ENCODE measurements at places on chromosomes 11 and 22. TPM values are rescaled to one million over a fixed set of nuclear protein-coding genes. Genes with fewer than 3 reads are reported as not detected.

DNA sequence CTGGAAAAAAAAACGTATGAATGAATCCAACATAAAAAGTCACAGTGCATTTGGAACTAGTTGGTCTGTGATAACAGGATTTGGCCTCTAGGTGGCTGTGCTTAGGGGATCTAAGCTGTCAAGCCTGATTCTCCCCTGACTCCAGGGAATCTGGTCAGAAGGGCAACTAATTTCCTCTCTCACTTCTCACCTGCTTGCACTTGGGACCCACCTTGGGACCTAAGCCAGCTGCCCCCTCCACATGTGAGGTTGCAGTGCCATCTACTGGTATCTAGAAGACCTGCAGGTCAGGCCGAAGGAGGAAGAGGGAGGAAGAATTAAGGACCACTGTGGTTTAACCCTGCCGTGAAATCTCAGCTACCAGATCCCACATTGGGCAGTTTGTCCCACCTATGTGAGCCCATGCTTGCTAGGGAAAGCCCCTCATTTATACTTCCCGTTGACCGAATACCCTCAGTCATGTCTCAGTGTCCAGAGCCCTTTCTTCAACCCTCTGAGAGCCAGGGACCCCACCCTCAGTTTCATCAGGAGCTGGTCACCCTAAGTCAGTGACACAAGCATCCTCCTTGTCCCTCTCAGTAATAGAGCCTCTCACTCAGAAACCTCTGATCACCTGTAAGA lies 33.2 kb upstream of the CAVIN3 start:
- DNase-seq, result peak; percentile 68

DNA sequence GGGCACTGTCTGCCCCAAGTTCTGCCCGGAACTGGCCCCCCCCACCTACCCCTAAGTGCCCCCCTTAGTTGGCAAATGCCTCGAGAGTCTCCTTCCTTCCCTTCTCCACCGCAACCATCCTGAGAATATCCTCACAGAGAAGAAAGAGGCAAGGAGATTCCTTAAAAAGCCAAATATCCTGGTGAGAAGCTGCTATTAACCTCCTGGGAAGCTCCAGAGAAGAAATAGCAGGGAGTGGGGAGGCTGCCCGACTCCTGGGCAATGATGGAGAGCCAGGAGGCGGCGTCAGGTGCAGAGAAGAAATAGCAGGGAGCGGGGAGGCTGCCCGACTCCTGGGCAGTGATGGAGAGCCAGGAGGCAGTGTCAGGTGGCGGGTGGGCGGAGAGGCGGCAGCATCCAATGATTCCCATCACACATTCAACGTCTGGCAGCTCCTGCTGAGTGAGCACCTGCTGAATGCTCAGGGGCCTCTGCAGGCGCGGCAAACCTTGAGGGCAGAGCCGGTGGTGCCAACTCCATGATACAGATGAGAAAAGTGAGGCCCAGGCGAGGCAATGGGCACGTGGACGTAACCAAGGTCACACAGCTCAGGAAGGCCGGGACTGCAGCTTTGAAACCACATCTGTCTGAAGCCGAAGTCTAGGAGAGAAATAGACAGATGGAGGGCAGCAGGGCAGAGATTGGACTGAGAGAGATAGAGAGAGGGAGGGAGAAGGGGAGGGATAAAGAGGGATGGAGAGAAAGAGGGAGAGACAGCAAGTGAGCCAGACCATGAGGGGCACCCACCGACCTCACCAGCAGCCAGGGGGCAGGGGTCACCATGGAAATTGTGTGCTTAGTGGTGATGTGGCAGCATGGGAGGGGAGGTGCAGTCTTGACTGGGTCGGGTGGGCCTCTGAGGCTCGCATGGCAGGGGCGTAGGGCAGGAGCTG lies 58.3 kb downstream of the CYTH4 start:
- DNase-seq, result no peak

DNA sequence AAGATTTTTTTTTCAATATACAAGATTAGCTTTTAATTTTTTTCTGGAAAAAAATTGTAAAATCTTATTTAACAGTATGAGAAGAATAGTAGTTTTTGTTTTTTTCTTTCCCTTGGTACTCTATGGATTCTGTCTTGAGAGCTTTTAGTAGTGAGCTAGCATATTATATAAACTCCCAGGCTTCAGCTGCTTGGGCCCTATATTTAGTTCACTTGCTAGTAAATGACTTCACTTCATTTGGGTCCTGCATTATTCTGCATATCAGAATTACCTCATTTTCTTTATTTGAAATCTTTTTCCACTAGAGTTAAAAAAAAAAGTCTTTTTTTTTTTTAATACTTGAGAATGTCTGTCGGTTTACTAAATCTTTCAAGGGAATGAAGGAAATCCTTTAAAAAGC lies 33.1 kb downstream of the HIPK3 start:
- no peak for DNase-seq

GRCh38 chr11:110613197-110613918 lies 98.9 kb downstream of the ARHGAP20 start:
- no peak for DNase-seq

DNA sequence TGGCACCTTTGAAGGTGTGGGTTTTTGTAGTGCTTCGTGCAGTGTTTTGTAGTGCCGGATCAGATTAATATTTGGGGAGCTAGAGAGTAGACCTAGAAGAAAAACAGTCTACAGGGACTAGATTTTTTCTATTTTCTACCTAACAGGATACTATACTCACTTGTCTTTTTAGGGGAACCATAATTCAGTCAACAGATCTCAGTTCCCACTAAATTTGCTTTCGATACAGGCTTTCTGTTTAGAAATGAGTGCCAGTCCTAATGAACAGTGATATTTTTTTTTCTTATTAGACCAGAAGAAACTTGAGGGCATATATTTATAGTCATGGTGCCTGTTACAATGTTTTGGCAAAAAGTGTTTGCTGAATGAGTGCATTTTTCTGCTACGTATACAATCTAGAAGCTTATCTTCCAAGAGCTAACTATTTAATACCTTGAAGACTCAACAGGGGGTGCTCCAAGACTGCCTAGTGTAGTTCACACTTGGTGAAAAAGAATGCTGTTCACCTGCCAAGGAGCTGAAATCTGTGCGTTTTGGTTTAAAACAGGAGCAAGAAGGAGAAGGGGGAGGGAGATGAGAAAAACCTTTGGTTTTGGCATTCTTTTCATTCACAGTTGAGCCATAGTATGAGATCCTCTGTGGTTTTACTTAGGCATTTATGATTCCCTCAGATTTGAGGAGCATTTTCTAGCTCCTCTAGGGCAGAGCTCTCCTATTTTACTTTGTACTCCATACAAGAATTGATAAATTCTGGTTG lies 44.9 kb upstream of the VSTM5 start:
- peak; percentile 67 for DNase-seq

- DNase-seq, result no peak
Observed at GRCh38 chr11:64406221-64406946, 47.4 kb downstream of the RPS6KA4 start.

- DNase-seq, result no peak
Observed at GRCh38 chr11:134702827-134703226, 290.8 kb upstream of the B3GAT1 start.

DNA sequence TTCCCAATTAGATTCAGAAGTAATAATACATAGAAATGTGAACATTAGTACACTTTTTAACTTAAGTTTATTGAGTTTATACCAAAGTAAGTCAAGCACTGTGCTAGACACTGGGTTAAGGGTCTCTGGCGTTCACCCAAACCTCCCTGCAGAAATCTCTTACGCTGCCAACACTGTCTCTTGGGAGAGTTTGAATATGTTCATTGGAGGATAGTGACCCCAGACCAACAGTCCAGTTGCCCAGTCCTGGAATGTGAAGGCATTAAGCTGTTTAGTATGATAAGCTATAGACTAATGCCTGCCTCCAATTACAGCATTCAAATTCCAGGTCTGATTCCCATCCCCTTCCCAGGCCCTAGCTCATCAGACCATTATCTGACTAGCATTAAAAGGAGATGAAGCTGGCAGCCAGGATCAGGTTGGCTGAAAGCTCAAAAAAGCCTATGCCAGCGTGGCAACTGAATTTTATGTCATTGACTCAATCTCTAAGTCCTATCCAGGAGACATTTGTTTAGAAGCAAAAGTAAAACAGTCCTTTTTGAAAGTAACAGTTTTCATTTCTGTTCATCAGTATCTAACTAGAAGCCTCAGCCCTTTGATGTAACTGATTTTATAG lies 77.8 kb downstream of the SFI1 start:
- DNase-seq, result no peak

GRCh38 chr11:86089659-86090058 lies 20.8 kb upstream of the PICALM start:
- no peak for DNase-seq

GRCh38 chr11:45942381-45942780 lies 19.9 kb downstream of the LARGE2 start:
- no peak for DNase-seq

DNA sequence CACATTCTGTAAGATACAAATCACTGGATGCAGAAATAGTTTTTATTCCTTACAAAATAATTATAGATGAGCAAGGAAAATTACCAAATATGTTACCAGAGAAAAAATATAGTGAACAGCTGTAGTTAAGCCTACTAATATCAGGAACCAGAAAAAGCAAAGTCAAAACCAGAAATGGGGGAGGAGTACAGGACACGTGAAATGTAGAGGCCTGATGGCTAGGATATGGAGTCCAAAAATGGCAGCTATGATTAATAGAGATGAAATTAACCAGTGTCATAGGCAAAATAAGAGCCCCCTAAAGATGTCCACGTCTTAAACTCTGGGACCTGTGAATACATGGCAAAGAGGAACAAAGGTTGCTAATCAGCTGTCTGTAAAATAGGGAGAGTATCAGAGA lies 34.1 kb downstream of the MRE11 start:
- no peak for DNase-seq

GRCh38 chr22:42931421-42932196 lies 74.5 kb upstream of the ARFGAP3 start:
- no peak for DNase-seq

- DNase-seq, result no peak
Observed at GRCh38 chr11:117749541-117749910, 47.5 kb downstream of the DSCAML1 start.

DNA sequence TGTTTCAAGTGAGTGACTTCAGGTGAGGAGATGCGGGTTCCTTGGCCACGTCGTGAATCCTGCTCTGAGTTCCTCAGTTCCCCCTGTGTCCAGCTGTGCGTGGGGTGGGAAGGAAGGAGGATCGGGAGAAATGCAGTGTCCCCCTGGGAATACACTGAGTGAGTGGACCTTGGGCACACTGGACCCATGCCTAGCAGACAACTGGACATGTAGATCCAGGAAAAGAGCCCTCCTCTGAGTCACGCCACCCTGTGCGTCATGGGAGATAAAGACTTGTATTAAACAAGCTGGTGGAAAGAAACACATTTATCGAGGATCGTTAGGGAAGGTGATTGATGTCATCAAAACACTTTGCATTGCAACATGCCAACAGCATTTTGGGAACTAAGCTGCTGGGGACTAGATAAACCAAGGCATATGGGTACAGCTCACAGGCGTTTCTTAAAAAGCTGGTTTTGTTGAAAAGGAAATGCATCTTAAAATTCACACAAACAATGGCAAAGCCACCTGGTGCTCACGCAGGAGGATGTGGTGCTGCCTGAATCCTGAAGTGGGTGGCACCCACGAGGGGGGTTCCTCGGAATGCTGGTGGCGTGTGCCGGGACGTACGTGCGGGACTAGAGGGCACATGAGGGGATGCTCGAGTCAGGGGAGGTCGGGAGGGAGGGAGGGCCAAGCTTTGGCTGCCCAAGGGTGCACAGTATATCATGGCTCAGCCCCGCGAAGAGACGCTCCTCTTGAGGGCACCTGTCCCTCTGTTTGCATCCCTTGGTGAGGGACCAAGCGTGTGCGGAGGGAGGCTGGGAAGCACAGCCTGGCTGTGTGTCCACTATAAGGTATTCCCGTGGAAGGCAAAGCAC lies 303.5 kb downstream of the TBC1D22A start:
- no peak for DNase-seq

DNA sequence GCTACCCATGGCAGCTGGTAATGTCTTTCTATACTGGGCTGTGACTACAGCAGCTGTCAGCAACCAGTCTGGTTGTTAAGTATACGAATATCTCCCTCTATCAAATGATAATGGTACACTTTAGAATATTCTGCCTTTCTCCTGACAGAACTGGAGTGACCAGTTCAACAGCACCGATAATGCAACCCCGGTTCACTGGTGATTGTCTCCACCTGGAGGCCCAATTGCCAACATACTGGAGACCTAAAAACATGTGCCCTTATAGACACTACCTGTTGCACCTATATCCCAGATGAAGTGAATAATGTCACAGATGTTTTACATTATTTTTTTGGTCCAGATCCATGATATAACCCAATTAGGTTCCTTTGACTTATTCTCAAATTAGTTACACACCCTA lies 21.1 kb downstream of the OR5P2 start:
- DNase-seq, result no peak

- DNase-seq, result no peak
Observed at GRCh38 chr11:35043936-35044335, 95.0 kb upstream of the CD44 start.

- DNase-seq, result no peak
Observed at GRCh38 chr22:26431261-26431995, 2.4 kb downstream of the ASPHD2 start.

GRCh38 chr11:8092587-8093424 lies 11.8 kb downstream of the TUB start:
- peak; percentile 86 for DNase-seq

- no peak for DNase-seq
Observed at GRCh38 chr11:115267238-115267781, 236.9 kb downstream of the CADM1 start.

GRCh38 chr22:36253523-36254490 lies 874 bp downstream of the APOL1 start:
- no peak for DNase-seq

DNA sequence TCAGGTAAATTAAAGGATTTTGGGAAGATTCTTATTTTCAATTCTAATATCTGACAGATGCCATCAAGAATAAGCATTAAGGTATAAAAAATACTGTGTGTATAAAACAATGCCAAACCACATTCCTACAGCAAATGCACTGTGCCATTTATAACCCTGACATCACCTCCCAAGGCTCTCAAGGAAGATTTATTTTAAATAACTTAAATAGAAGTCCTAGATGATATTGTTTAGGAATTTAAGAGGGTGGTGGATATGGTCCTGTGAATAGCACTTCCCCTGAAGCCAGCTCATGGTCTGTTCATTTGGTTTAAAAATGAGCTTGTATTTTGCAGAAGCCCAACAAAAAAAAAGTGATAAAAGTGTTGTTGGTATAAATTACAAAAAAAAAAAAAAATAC lies 32.1 kb downstream of the PPIL2 start:
- DNase-seq, result no peak

The RELT gene
- 11.8 TPM for total RNA-seq

The C11orf86 gene
- total RNA-seq, result not detected

The MS4A2 gene
- not detected for total RNA-seq

The VSIG10L2 gene
- total RNA-seq, result not detected

The ART5 gene
- total RNA-seq, result not detected

The LSP1 gene
- total RNA-seq, result not detected

The OR51A2 gene
- not detected for total RNA-seq

The EHBP1L1 gene
- 15.6 TPM for total RNA-seq

The CBLIF gene
- total RNA-seq, result not detected

Data from SK-MEL-5 (cell line).